NCI-H526 treated with DMSO at 0.1 percent for 48 hours (cell line): ENCODE measurements at places on chromosomes 5 and 9.

DNA sequence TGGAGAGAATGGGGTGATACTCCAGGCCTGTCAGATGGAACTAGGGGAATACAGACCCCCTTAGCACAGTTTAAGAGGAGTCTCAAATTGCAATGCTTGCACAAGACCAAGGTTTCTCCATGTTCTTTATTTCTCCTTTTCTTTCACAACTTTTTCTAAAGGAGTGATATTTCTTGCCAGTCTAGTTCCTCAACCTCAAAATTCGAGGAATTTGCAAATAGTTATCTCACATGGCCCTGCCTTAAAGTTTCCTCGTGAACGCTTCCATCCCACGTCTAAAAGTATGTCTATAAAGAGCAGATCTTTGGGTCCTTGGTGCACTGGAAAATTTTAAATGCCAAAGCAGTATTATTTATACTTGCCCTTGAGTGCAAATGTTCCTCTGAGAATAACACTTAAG lies 373.8 kb upstream of the KLF4 start:
- DNase-seq = no peak

- DNase-seq = no peak
Measured at GRCh38 chr9:36659500-36659899, 86.8 kb downstream of the MELK start.

DNA sequence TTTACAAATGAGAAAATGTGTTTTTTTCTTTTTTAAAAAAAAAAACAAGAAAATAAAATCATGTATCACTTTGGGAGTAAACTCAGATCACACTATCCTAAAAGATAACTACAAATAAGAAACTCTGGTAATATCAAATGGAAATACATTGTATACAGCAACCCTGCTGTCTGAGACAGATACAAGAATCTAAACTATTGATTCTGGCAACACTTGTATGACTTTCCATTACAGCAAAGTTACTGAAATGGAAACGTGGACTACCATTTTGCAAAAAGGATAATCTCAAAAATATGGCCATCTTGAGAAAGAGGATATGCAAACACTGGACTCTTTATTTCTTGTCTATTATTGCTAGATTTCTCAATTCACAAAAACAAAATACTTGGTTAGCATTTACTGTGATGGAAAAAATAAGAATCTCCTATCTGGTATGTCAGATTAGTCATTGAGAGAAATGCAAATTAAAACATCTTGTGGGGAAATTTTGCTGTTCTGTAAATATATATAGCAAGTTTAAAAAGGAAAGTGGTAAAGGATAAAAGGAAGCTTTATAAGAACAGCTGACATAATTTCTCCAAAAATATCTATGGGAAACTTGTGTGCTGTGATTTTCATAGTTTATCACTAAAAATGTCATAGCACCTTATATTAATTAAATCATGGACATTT lies 112.9 kb upstream of the FER start:
- no peak for DNase-seq

GRCh38 chr5:139760066-139761056 lies 35.2 kb upstream of the PSD2 start:
- no peak for DNase-seq

DNA sequence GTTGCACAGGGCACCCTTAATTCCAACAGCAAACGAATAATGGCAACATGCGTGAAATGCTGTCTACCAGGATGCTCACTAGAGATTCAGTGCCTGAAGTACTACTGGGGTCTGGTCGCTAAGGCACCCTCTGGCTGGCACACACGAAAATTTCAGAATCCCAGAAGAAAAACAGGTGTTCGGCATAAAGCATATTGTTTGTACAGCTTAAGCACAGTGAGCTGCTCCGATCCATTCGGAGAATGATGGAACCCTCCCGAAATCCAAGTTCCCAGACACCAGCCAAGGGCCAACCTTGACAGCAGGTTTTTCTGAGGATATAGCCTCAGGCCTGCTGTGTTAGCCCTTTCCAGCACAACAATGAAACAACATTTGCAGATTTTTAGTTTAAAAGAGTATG lies 61.4 kb upstream of the ALDH1B1 start:
- DNase-seq = no peak

DNA sequence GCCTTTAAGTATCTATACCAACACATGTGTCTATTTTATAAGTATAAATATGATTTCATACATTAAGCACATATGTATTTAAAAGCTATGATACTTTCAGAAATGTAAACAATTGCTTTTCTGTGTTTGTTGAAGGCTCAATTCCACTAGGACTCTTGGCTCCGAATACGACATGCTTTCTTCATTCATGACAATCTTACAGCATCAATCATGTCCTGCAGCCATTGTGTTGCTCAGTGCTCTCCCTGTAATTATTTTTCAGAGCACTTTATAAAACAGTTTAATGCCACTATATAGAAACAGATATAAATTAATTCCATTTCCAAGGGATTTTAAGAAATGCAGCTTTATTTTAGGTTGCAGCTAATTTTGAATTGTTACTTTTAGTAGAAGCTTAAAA lies 167.3 kb downstream of the TAF11L14 start:
- DNase-seq = no peak

- DNase-seq = no peak
Measured at GRCh38 chr9:136211441-136212344, 6.8 kb upstream of the LHX3 start.

DNA sequence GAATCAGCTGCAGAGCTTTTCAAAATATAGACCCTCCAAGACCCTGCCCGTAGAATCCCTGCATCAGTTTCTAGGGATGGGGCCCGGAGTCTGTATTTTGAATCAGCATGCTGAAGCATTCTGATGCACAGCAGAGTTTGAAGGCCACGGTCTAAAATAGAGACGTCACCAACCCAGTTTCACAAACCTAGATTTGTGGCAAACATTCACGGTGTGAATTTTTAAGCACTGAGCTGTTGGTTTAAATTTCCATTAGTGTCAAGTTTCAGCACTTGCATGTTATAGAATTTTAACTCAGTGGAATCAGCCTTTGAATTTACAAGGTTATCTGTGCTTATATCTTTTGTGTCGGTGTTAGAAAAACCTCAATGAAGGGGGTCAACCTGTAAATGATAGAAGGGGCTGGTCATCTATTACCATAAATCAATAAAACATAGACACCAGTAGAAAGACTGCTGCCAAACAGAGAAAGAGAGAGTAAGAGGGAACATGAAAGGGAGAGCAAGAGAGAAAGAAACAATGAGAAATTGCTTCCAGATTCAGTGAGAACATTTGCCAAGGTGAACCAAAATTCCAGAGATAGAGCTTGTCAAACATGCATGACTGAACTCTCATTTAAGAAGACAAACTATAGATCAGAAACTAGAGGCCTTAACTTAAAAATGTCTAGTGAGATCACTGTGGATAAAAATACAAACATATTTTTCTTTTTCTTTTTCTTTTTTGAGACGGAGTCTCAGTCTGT lies 414.9 kb downstream of the ZSWIM6 start:
- DNase-seq = no peak

- no peak for DNase-seq
Measured at GRCh38 chr5:167363065-167363464, 928.4 kb upstream of the WWC1 start.

DNA sequence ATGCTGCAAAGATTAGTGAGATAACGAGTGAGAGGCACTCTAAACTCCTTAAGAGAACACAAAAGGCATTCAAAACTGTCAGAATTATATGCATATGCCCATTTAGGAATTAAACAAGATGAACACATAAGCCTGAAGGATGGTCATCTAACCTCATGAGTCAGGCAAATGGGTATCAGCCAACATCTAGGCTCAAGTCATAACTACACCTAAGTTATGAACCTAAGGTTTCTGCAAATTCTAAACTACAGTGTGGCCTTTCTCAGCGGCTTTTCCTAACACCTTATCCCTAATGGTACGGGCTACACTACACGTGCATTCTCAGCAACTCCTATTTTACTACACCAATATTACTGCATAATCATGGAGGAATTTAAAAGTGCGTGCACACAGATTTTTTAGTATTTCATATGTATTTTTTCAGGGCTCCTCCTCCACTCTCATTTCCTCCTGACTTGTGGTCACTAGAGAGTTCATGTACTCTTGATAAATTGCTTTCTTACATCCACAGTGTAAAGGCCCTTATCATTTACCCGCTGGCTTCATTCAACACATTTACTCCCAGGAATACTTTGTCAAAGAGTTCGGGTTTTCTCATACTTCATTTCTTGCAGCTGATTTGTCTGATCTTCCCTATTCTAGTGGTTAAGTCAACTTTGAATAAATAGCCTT lies 316.5 kb downstream of the BNC2 start:
- DNase-seq = no peak

- DNase-seq = no peak
Measured at GRCh38 chr9:136052991-136053756, 41.9 kb downstream of the NACC2 start.

DNA sequence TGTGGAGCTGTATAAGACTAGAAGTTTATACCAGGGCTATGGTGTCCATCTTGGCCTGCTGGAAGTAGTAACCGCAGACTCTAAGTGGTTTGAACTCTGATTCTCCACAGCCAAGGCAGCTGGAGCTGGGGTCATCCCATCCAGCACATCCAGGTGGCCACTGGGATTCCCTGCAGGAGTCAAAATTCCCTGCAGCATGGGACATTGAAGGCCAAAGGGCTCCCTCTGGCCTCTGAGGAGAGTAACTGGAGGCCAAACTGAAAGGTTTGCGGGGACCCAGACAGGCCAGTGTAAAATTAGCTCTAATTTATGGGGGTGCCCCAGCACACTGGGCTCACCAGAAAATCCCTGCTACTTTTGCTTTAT lies 12.2 kb upstream of the PRXL2C start:
- DNase-seq = no peak

GRCh38 chr9:22452415-22453010 lies 5.9 kb downstream of the DMRTA1 start:
- no peak for DNase-seq

DNA sequence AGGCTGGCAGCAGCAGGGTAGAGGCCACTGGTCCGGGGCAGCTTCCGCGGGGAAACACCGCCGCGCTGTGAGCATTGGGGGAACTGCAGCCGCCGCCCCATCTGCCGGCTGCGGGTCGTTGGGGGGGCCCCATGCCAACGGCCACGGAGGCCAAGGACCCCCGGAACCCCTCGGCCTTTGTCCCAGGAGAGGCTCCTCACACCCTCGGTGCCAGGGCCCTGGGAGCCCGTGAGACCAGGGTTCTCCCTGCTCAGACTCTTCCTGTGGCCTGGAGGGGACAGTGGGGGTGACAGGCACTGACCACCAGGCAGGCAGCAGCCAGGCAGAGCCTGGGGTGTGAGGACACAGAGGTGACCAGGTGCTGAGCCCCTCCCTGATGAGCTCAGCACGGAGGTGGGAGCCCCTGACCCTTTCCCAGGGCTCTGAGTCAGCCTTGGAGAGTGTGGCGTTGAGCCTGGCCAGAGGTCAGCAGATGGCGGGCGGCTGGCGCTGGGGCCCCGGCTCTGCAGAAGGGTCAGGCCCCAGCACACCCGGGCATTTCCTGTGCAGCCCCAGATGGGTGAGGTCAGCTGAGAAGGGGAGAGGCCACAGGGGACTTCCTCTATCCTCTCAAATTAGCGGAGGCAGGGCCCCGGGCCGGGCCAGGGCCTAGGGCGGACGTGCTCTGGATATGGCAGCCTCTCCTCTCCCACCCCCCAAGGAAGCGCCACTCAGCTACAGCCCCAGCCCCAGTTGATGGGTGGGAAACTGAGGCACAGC lies 17.9 kb upstream of the EGFL7 start:
- no peak for DNase-seq

- DNase-seq = no peak
Measured at GRCh38 chr9:106982636-106983035, 119.7 kb downstream of the ZNF462 start.

DNA sequence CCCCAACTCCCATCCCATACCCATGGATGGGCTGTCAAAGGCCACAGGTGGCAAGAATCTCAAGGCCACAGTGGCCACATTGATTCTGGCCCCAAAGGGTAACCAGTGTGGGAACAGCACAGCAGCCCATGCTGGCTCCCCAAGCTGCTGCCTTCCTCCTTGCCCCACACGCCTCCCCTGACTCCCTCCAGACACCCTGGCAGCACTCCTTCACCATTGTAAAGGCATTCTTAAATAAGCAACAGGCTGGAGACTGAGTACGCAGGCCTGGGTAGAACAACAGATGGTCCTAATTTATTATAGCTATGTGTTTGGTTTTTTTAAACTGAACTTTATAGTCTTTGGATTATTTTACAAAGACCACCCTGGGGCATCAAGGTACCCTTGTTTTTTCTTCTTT lies 158.8 kb downstream of the TSSK1B start:
- DNase-seq = no peak

DNA sequence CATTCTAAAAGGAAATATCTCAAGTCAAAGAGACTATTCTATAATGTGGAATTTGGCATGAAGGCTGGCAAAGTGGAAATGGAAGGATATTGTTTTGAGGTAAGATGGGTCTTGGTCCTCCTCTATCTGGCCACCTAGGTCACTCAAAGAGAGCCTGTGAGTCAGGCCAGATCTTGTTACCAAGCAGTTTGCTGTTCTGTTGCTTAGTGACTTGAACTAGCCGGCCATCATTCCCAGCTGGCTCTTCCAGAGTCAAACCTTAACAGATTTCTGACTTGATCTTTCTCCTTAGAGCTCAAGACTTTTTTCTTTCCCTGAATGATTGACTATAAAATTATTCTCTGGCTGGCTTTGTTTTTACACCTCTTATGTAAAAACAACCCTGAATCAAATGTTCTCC lies 136.1 kb downstream of the PDE4D start:
- DNase-seq = no peak

GRCh38 chr5:167764641-167765289 lies 526.7 kb upstream of the WWC1 start:
- DNase-seq = peak; percentile 73

DNA sequence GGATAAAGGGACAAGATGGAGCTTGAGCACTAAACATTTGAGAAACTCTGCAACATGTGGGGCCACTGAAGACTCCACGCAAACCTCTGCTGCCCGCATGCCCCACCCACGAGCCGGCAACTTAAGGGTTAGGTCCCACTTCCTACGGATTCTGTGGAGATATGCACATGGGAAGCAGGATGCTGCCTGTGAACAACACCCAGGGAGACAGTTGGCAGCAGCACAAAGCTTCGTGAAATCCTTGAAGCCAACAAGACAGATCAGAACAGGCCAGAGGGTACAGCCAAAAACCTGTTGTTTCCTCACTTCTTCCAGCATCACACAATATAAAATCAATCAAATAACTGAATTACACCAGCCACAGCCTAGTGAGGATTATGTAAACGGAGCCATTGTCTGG lies 270.4 kb downstream of the ENC1 start:
- DNase-seq = no peak

- DNase-seq = no peak
Measured at GRCh38 chr5:108548684-108549596, 167.0 kb upstream of the FBXL17 start.

GRCh38 chr5:120017513-120017912 lies 388.2 kb downstream of the FAM170A start:
- no peak for DNase-seq

GRCh38 chr5:178067755-178068154 lies 45.6 kb upstream of the N4BP3 start:
- DNase-seq = no peak
